ENCODE measurements at places on chromosomes 11 and 22. TPM values are rescaled to one million over a fixed set of nuclear protein-coding genes. Genes with fewer than 3 reads are reported as not detected.

Gene PRG2
- not detected for polyA plus RNA-seq

Gene PIH1D2
- polyA plus RNA-seq, result 0.89 TPM

Gene MOB2
- polyA plus RNA-seq, result 10.1 TPM

Gene BATF2
- 0.53 TPM for polyA plus RNA-seq

Gene EML3
- polyA plus RNA-seq, result 15.4 TPM

Gene MAP6
- polyA plus RNA-seq, result 0.31 TPM

Gene SERHL2
- polyA plus RNA-seq, result 2.1 TPM

Gene ALDH3B2
- not detected for polyA plus RNA-seq

Gene SHANK3
- 0.56 TPM for polyA plus RNA-seq

Gene PAMR1
- polyA plus RNA-seq, result 0.70 TPM

Gene C11orf97
- polyA plus RNA-seq, result not detected

Gene OSM
- polyA plus RNA-seq, result not detected

Gene P4HA3
- polyA plus RNA-seq, result not detected
